Right forelimb (tissue), 1 donor: ENCODE measurements at places on chromosomes 11 and 22.

GRCh38 chr11:63839508-63840355 is 822 bp downstream of the MARK2 start:
- DNase-seq = no peak

DNA sequence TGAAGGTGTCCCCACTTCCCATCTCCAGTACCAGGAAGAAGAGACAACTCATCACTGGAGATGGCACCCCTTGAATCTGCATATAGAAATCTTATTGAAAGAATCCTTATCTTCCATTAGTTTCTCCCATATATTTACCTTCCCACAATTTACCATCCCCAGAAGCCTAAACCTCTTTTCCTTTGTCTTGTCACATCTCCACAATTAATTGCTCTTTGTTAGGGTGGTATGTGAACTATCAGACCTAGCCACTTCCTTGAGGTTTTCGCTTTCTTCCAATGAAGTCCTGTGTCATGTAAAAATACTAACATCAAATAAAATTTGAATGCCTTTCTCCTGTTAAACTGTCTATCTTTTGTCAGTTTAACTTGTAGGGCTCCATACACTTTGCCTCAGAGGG is 37.9 kb downstream of the FAM227A start:
- no peak for DNase-seq

DNA sequence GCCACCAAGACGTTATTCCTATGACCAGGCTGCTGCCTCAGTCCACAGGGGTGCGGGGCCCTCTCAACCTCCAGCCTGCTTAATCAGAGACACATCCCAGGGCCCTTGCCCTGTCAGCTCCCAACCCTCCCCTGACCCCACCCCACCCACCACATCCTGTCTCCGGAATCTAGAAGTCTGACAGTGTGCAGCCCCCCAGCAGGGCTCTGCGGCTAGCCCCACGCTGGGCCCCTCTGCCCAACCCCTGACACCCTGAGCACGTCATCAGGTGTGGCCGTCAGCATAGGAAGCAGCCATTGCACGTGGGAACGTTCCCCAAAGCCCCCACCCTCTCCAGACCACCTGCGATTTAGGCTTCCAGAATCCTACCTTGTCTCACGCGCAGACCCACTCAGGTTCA is 34.3 kb upstream of the IGSF9B start:
- DNase-seq = no peak

GRCh38 chr11:59218893-59219292 is 6.2 kb upstream of the MPEG1 start:
- no peak for DNase-seq

GRCh38 chr11:47495856-47496217 is 46.9 kb upstream of the RAPSN start:
- no peak for DNase-seq

DNA sequence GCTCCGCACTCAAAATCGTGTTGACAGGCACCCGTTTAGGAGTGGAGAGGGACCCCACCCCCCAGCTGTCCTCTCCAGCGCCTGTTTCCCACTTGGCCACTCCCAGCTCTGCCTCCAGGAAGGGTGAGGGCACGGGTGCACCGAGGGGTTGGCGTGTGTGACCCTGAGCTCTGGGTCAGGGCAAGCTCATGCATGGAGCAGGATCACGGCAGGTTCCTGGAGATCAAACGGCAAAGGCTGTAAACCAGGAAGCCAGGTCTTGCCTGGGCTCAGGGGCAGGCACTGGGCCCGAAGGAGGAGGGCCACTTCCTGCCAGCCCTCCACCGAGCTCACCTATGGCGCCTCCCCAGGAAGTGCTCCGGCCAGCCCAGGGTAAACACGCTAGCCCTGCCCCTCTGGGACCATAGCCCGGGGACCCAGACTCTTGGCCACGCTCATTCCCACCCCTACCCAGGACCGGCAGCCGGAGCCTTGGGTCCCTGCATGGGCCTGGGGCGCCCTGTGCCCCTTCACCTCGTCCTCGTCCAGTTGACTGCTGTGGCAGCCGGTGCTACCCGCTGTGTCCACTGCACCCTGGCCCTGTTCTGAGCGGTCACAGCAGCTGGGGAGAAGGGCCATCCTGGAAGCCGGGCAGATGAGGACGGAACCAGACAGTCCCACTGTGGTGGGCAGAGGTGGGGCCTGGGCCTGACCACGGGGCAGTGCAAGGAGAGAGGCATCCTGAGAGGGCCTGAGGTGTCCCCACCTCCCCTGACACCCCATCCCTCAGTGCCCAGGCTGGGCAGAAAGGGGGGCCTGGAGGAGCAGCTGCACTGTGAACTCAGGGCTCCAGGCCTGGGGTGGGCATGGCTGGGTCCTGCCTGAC is 1.0 kb upstream of the EPS8L2 start:
- DNase-seq = peak; percentile 47

DNA sequence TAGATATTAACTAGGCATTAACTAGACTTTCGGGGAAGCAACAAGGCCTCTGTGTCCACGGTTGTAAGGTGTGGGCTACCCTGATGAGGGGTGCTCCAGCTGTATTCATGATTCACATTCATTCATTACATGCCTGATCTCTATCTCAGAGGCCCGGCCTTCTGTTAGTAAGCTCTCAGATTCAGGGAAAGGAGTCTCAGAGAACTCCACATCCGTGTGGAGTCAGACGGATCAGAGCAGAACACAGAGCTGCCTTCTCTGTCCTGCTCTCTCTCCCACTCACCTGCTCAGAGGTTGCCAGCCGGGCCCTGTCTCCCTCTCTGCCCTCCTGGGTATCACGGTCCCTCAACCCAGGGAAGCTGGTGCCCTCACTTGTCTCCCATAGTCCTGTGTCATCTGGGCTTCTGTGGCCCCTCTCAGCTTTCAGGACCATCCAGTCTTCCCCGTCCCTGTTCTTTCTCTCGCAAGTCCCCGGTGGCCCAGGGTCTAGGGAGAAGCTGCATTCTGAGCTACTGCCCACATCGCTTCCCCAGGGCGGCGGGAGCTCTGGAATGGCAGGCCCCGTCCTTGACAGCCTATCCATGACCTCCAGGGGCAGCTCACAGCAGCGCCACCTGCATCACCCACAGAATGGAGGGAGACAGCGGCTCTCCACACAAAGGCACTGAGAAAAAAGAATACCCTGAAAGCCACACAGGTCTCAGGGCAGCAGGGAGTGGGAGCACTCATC is 4.3 kb downstream of the TP53AIP1 start:
- DNase-seq = no peak

DNA sequence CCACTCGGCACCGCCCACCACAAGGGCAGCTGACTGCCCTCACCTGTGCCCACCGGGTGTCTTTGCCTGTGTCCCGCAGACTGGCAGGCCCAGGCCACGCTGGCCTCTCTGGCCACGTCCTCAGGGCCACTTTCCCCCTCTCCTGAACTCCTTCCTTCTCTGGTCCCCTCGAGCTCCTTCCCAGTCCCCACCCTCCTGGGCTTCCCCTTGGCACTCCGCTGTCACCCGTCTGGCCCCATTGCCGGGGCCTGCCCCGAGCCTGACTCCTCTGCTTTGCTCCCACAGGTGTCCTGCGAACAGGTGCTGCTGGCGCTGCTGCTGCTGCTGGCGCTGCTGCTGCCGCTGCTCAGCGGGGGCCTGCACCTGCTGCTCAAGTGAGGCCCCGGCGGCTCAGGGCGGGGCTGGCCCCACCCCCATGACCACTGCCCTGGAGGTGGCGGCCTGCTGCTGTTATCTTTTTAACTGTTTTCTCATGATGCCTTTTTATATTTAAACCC is 14.2 kb downstream of the MCAT start:
- no peak for DNase-seq

- no peak for DNase-seq
These were observed 7.5 kb downstream of the TCF20 start for GRCh38 chr22:42262964-42263363.

DNA sequence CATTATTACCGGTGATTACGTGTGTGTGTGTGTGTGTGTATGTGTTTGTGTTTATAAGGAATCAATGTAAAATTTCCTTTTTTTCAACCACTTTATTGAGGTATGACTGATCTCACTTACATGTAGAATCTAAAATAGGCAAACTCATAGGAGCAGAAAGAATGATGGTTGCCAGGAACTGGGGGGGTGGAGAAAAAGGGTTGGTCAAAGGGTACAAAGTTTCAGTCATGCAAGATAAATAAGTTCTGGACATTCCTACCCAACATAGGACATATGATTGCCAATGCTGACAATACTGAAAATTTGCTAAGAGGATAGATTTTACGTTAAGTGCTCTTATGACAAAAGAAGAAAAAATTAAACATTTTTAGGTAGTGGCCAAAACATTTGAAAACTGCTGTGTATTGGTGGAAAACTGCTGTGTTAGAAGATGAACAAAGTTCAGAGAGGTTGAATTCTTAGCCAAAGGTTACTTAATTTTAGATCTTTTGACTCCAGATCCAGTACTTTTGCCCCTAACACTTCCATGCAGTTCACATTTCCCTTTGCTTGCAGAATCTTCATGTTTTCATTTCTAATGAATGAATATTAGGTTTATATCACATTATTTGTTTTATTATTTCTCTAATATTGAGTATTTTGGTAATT is 49.5 kb downstream of the NNMT start:
- DNase-seq = no peak

DNA sequence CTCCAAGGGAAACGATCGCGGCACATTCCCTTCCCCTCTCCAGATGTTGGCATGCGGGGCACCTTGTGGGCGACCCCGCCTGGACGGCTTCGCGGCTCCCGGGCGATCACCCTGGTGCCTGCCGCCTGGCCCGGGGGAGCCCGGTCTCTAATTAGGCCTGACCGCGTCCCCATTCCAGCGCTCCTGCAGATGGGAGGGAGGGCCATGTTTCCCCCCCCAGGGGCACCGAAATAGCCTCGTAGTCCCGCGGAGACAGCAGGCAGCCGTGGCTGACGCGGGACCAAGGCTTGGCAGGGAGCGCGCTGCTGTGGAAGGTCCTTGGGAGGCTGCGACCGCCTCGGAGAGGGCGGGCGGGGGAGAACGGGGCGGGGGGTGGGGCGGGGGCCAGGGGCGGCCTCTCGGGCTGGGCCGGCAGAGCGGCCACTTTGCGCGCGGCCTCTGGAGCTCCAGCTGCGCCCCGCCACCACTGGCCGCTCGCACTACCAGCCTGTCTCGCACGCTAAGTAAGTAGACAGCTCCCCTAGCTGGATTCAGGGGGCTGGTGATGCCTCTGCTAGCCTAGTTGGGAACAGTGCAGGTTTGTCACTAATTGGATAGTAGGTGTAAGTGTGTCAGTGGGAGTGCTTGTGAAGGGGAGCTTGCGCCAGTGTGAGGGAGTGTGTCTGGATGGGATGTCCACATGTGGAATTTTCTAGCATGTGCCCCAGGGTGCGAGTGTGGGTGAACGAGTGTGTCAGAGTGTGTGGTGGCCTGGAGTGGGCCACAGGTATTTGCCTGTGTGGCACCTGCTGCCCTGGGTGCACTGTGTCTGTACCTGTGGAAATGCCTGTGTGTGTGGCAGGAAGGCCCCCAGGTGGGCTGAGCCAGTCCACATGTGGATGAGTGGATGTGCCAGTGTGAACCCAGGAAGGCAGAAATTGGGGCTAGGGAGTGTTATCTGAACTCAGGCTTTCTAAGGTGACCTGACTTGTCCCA is at the start of gene INSC:
Gene INSC (plus strand): TSS at position 423 of the 975 bp plus-strand sequence. CDS start 34,252 bp downstream, outside the sequence.
- peak; percentile 73 for DNase-seq

DNA sequence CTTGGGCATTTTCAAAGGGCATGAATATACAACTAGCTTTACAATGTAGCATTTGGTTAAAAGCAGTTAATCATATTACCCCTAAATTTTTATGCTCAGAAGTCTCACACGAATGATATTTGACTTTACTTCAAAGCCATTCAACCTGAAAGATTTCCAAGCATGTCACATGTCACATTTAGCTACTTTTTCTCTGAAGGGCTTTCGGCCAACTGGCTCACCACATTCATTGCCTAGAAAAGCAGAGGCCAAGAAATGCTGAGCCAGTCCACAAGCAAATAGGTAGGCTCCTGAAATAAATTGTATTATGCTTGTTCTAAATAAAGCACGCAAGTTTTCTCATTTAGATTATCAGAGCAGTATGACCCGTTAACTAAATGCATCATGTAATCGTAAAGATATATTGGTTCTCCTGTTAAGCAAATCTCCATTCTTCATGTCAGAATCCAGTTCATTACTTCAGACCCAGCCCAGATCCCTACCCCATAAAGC is 30.6 kb downstream of the PAX6 start:
- DNase-seq = no peak

DNA sequence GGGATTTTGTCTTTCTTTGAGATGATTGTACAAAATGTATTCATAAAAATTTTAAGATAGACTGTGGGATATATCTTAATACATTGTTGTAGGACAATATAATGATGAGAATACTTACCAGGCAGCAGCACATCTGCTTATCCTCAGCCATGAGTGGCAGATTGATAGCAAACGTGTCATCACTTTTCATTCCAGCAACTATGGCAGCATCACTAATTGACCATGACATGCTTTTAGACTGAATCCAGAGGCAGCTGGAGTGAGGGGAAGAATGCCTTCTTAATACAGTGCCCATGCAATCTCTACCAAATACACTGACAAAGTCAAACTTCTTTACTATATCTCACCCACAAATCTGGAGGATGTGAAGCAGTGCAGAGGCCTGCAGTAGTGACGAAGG is 755.2 kb upstream of the RAG2 start:
- no peak for DNase-seq

- no peak for DNase-seq
These were observed 13.9 kb downstream of the CCDC157 start for GRCh38 chr22:30370641-30371230.

DNA sequence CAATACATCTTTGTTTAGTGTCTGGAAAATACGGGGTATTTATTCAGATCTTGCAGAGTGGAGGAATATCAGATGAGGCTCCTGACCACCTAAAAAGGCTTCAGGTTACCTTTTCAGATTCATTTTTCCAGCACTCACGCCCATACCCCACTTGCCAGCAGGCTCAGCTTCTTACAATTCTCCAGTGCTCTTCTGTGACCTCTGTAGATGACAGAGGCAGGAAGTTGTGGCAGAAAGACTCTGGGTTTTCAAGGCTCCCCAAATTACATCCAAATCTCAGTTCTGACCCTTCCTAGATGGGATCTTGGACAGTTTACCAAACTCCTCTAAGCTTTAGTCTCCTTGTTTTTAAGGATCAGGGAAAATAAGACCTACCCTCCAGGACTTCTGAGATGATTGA is 61.1 kb downstream of the SYTL2 start:
- no peak for DNase-seq

GRCh38 chr22:20137113-20137512 is 5.5 kb downstream of the ZDHHC8 start:
- DNase-seq = no peak
